Colonic mucosa (tissue), 4 donors: ENCODE measurements at places on chromosomes 11 and 22. TPM values are rescaled to one million over a fixed set of nuclear protein-coding genes. Genes with fewer than 3 reads are reported as not detected.

DNA sequence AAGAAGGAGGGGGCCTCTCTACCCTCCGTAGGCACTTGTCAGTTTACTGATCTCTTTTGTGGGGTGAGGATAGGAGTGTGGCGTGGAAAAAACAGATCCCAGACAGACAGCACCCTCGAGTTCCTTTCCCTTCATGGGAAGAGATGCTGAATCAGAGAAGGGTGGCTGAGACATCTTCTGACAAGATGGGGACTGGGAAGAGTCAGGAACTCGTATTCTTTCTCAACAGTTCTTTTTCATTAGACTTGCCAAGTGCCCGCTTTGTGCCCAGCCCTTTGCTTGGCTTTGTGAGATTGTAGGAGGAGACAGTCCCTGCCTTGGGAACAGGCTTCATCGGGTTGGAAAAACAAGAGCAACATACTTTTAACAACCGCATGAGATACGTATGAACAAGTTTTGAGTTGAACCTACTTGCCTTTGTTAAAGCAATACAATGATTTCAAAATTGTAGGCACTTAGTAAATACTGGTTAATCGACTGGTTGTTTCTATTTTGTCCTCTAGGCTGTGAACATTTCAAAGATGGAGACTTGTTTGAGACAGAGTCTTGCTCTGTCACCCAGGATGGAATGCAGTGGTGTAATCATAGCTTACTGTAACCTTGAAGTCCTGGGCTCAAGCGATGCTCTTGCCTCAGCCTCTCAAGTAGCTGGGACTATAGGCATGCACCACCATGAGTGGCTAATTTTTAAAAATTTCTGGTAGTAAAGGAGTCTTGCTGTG lies 1.1 kb downstream of the RRM1 start:
- H3K36me3 ChIP-seq, result no peaks in the 10 kb centered on the region
- H3K27ac ChIP-seq, result peak overlapping the region; percentile 82
- no peak for DNase-seq
- H3K4me3 ChIP-seq, result peak overlapping the region; percentile 83
- H3K27me3 ChIP-seq, result no peaks in the 10 kb centered on the region
- no peaks in the 10 kb centered on the region for H3K4me1 ChIP-seq

- peak overlapping the region; percentile 46 for H3K27ac ChIP-seq
- H3K36me3 ChIP-seq, result no peaks in the 10 kb centered on the region
- no peaks in the 10 kb centered on the region for H3K4me1 ChIP-seq
- peak; percentile 53 for DNase-seq
- H3K4me3 ChIP-seq, result no peak overlapping the region
These were observed 325.3 kb upstream of the LRRC4C start for GRCh38 chr11:41784513-41785335.

Gene MS4A8
- 24.0 TPM for total RNA-seq

GRCh38 chr22:28129319-28129962 lies 210.4 kb upstream of the PITPNB start:
- H3K27ac ChIP-seq, result no peak overlapping the region
- no peak for DNase-seq
- H3K36me3 ChIP-seq, result no peaks in the 10 kb centered on the region
- H3K4me1 ChIP-seq, result no peaks in the 10 kb centered on the region

Gene DEPDC7
- total RNA-seq, result 6.1 TPM

DNA sequence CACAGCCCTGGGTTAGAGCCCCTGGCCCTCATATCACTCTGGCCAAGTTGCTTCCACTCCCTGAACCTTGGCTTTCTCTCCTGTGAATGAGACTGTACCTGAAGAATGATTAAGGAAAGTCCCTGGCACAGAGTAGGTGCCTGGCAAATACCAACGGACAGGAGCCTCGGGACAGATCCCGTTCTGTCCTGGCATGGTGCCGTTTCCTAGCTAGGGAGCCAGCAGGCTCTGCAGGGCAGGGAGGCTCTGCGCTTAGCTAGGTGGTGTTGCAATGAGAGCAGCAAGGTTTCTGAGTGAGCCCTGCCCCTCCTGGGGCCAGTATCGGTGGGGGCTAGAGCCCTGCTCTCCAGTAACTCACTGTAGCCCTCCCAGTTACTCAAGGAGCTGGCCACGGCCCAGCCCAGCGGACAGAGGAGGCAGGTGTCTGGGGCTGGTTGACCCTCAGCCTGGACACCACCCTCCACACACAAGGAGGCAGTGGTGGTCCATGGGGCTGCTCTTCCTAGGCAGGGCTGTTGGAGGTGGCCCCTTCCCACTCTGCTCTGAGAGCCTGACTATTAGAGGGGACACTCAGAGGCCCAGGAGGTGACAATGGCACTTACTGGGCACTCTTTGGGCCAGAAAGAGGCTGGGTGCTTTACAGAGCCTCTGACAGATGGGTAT lies 74.4 kb downstream of the NFAM1 start:
- no peak overlapping the region for H3K27ac ChIP-seq
- no peaks in the 10 kb centered on the region for H3K36me3 ChIP-seq
- no peak overlapping the region for H3K4me3 ChIP-seq
- H3K4me1 ChIP-seq, result no peaks in the 10 kb centered on the region

Gene OR52N4
- not detected for total RNA-seq

GRCh38 chr11:64643920-64644646 lies 53.1 kb downstream of the SLC22A12 start:
- no peak overlapping the region for H3K27ac ChIP-seq
- peaks cover 18% of the 10 kb centered on the region for H3K27me3 ChIP-seq
- DNase-seq, result no peak
- no peaks in the 10 kb centered on the region for H3K36me3 ChIP-seq

Gene DGAT2
- 3.0 TPM for total RNA-seq

Gene LINC01488
- total RNA-seq, result not detected

DNA sequence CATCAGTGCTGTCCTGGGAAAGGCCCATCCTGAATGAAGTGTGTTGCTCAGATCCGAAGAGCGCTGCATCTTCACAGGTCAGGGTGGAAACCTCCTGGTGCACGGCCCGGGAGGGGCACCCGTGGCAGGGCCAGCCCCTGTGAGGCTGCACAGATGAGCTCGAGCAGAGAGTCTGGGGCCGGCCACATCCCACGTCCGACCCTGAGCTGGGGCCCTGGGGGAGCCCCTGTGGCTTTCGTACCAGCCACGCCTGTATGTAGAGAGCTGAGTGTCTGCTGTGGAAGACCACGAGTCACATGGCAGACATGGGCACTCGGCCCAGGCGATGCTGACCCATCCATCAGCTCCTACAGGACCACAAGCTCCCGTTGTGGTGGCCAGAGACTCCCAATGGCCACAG lies 24.9 kb upstream of the SEPTIN5 start:
- H3K27me3 ChIP-seq, result no peaks in the 10 kb centered on the region
- no peak overlapping the region for H3K27ac ChIP-seq
- no peaks in the 10 kb centered on the region for H3K36me3 ChIP-seq
- H3K4me1 ChIP-seq, result no peaks in the 10 kb centered on the region
